GM12892 (cell line): ENCODE measurements at places on chromosomes 5 and 9.

GRCh38 chr5:179242676-179243075, 102.6 kb downstream of the ADAMTS2 start:
- DNase-seq, result no peak

- no peak for DNase-seq
These were observed 1.7 kb downstream of the ASB6 start for GRCh38 chr9:129640086-129640870.

- DNase-seq, result no peak
These were observed 2042.6 kb upstream of the CDH6 start for GRCh38 chr5:29150840-29151239.

GRCh38 chr9:35116539-35116897, 856 bp upstream of the ATOSB start:
- DNase-seq, result no peak

GRCh38 chr9:109213285-109214121, 46.5 kb upstream of the FRRS1L start:
- no peak for DNase-seq

DNA sequence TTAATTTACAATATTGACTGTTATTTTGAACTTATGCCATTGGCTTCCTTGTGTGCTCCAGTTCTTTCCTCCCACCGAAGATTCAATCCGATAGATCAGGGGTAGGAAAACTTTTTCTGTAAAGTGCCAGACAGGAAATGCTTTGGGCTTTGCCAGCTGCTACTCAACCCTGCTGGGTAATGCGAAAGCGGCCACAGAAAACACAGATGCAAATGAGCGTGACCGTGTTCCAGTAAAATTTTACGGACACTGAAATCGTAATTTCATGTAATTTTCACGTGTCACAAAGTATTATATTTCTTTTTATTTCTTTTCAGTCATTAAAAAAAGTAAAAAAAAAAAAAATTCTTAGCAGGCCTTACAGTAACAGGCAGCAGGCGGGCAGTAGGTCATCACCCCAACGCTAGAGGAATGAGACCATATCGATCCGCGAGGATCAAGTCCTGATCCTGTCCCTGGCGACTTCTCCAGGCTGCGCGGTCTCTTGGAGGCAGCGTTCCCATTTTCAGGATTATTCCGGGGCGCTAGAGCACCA, 599 bp downstream of the NMRK1 start:
- DNase-seq, result no peak

DNA sequence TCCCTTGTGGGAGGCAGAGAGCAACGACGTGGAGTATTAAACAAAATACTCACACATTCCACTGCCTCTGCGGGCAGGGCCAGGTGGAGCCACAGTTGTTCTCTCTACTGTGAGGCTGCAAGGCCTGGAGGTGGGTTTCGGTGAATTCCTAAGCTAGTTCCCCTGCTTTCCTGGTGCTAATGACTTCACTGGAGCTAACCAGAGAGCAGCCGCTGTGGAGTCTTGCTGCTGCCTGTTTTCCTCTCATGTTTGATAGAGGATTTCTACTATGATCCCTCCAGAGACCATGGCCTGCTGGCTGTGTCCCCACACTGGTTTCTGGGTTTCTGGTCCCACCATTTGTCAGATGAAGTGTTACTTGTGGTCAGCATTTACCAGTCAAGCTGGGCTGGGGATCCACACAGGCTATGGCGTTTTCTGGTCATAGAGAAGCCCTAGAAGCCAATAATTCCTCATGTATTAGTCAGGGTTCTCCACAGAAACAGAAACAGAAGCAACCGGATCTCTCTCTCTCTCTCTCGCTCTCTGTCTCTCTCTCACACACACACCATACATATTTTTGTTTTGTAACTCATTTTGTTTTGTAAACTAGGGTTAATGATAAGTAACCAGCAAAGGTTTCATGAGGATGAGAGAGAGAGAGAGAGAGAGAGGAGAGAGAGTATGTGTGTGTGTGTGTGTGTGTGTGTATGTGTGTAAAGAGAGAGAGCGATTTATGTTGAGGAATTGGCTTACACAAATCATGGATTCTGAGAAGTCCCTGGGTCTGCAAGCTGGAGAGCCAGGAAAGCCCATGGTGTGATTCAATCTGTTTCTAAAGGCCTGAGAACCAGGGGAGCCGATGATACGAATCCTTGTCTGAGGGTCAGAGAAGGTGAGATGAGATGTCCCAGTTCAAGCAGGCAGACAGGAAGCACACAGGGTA, 403.0 kb downstream of the GADD45G start:
- no peak for DNase-seq
